ENCODE measurements at places on chromosomes 4 and X. TPM values are rescaled to one million over a fixed set of nuclear protein-coding genes. Genes with fewer than 3 reads are reported as not detected.
A peak's percentile ranks its signal among the peaks of the same experiment; 100 is the strongest.

POF1B gene
- total RNA-seq, result 1.1 TPM

- no peak for DNase-seq
These were observed 74.1 kb downstream of the LDB2 start for GRCh38 chr4:16824278-16824806.

DNA sequence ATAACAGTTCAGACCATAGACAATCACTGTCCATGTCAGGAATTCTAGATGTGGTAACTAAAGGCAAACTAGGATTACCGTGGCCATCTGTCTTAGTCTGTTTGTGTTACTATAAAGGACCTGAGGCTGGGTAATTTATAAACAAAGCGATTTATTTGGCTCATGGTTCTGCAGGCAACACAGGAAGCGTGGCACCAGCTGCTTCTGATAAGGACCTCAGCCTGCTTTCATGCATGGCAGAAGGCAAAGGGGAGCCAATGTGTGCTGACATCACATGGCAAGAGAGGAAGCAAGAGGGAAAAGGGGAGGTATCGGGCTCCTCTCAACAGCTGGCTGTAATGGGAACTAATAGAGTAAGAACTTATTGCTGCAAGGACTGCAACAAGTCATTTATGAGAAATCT, 376.7 kb downstream of the GPM6A start:
- no peak for DNase-seq

MAGEC3 gene
- total RNA-seq, result not detected

GRCh38 chr4:169221662-169222061, 49.1 kb downstream of the SH3RF1 start:
- DNase-seq, result no peak

SULT1E1 gene
- total RNA-seq, result 2.8 TPM

- no peak for DNase-seq
These were observed 104.2 kb upstream of the HPGD start for GRCh38 chr4:174626342-174627008.

- DNase-seq, result peak; percentile 57
These were observed 3.1 kb upstream of the SFRP2 start for GRCh38 chr4:153791746-153792617.

- no peak for DNase-seq
These were observed 545.6 kb downstream of the TRAM1L1 start for GRCh38 chr4:116539744-116540143.

Data from MCF 10A (cell line).